Motor neuron (in vitro differentiated cells): ENCODE measurements at places on chromosomes 12 and 14.
A peak's percentile ranks its signal among the peaks of the same experiment; 100 is the strongest.

DNA sequence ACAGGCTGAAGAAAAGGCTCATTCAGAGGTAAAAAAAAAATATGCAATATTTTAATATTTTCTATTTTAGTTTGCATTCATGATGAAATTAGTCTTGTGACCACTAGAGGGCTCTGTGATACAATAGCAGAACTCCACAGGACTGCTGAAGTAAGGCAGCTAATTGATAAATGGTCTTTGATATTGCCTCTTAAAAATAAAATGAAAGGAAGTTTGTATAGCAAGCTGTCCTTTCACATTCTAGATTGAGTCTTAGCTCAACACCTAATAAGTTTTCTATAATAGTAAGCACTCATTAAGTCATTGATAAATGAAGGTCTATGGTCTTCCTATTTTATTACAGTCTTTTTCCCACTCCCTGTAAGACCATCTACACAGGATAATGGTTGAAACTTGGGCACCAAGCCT lies 315.7 kb downstream of the NAV3 start:
- no peak for ATAC-seq

GRCh38 chr12:90959032-90959431 lies 4.1 kb upstream of the CCER1 start:
- ATAC-seq, result no peak

DNA sequence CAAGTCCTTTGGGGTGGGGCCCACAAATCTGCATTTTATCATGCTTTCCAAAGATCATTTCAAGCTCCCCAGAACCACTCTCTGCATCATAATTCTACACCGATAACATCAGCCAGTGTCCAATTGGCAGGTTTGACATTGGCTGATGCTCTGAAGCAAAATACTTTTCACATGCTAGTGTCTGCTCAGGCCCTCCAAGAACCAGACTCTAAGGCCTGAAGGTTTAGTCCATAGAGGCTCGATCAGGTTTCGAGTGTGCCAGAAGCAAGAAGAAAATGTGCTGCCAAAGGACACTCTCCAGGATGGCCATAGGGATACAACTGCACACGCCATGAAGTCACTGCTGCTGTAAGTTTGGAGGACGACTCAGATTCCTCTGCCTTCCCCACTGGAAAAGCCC lies 280.3 kb downstream of the KSR2 start:
- no peak for ATAC-seq

GRCh38 chr12:19130224-19131024 lies 891 bp downstream of the PLEKHA5 start:
- ATAC-seq, result peak; percentile 16

DNA sequence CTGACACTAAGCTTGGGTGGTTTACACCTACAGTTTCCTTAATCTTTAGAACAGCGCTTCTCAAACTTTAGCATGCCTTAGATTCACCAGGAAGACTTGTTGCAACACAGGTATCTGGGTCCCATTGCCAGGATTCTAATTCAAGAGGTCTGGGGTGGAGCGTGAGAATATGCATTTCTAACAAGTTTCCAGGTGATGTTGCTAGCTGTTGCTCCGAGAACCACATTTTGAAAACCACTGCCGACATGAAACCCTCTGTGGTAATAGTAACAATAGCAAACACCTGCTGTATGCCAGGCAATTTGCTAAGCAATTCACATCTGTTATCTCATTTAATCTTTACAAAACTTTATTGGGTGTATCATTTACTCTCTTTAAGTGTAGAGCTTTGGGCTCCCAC lies 58.6 kb downstream of the TRHDE start:
- no peak for ATAC-seq

DNA sequence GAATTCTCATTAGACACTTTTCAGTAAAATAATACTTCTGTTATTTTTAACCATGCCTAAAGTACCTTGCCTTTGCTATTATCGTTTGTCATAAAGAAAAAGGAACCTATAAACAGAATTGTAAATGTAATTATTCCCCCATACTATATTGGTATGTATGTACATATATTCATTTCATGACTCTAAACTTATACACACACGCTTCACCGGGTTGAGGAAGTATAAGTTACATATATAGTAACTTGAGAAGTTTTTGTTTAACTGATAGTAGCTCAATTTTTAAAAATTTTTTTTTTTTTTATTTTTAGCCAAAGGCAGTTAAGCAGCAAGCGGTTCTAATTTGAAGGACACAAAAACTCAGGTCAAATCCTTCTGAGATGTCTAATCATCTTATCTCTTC lies 107.6 kb downstream of the PLEKHG7 start:
- no peak for ATAC-seq
